ENCODE measurements at places on chromosomes 4 and X. TPM values are rescaled to one million over a fixed set of nuclear protein-coding genes. Genes with fewer than 3 reads are reported as not detected.

POU4F2 gene
- total RNA-seq, result not detected

TECRL gene
- not detected for total RNA-seq

MAGEH1 gene
- 18.0 TPM for total RNA-seq

CXorf51B gene
- total RNA-seq, result not detected

SASH3 gene
- total RNA-seq, result 96.9 TPM

NAP1L3 gene
- total RNA-seq, result 12.4 TPM

RHOXF2B gene
- total RNA-seq, result not detected

CLDN34 gene
- not detected for total RNA-seq

FGFBP1 gene
- not detected for total RNA-seq

OPHN1 gene
- total RNA-seq, result 2.4 TPM

SLC9B1 gene
- 0.81 TPM for total RNA-seq

MAOB gene
- under 0.01 TPM for total RNA-seq

GABRQ gene
- total RNA-seq, result under 0.01 TPM

SEC31A gene
- 104 TPM for total RNA-seq

BMPR1B gene
- 2.4 TPM for total RNA-seq

RAI2 gene
- total RNA-seq, result under 0.01 TPM

ETDA gene
- total RNA-seq, result not detected

POLA1 gene
- total RNA-seq, result 12.9 TPM

CXCL13 gene
- total RNA-seq, result not detected

TCEAL7 gene
- 0.27 TPM for total RNA-seq

ZNF718 gene
- total RNA-seq, result 7.3 TPM

DUSP21 gene
- total RNA-seq, result not detected

NMU gene
- 1.1 TPM for total RNA-seq

AMER1 gene
- 5.1 TPM for total RNA-seq

CFI gene
- total RNA-seq, result 1.6 TPM

HSPA4L gene
- 1.1 TPM for total RNA-seq

ERAS gene
- 0.27 TPM for total RNA-seq

STBD1 gene
- total RNA-seq, result 1.9 TPM

HTRA3 gene
- 12.9 TPM for total RNA-seq
